ENCODE measurements at places on chromosomes 6 and 20.

DNA sequence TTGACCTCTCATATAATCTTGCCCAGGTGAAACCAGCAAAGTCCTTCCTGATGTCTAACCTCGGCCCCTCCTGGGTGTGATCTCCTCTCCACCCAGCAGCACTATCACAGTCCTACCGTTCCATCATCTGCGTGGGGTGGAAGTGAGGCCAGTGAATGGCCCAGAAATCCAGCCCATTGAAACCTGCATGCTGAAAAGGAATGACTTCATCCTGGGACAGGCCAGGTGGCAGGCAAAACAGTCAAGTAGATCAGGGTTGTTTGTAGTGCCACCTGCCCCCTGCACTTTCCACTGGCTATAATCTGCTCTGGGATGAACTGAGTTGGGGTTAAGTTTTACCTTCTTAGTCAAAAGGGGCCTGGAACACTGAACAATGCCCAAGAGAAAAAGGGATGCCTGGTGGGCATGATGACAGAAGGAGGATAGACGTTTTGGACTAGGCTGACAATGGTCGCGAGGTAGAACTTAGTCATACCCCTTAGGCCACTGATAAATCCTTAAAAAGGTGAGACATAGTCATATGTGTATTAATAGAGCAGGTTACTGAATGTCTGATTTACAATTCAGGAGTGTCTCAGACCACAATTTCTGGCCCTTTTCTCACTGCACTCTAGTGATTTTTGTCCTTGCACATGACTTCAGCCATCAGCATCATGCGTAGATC, 8.1 kb upstream of the HSP90AB1 start:
- DNase-seq = no peak

DNA sequence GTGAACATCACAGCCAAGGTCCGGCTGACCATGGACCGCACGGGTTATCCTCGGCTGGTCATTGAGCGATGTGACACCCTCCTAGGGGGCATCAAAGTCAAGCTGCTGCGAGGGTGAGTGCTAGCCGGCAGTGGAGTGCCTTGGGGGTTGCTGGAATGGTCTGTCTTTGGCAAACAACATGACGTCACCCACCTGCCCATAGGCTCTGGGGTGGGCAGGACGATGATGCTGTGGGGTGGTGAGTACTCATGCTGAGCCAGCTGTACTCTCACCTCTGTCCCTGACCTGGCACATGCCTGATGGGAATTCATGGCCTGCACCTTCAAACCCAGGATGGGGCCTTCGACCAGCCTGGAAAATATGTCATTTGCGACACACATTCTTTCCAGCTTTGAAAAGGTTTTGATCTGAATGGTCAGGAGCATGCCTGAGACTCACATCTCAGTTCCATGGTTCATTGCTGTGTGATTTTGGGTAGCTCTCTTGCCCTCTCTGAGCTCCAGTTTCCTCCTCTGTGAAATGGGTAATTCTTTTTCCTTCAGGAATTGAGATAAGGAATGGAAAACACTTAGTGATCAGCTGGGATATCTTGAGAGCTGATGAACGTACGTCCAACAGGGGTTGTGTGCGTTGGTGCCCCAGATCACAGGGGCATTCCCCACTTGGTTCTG, 6.7 kb downstream of the BPIFB4 start:
- no peak for DNase-seq

DNA sequence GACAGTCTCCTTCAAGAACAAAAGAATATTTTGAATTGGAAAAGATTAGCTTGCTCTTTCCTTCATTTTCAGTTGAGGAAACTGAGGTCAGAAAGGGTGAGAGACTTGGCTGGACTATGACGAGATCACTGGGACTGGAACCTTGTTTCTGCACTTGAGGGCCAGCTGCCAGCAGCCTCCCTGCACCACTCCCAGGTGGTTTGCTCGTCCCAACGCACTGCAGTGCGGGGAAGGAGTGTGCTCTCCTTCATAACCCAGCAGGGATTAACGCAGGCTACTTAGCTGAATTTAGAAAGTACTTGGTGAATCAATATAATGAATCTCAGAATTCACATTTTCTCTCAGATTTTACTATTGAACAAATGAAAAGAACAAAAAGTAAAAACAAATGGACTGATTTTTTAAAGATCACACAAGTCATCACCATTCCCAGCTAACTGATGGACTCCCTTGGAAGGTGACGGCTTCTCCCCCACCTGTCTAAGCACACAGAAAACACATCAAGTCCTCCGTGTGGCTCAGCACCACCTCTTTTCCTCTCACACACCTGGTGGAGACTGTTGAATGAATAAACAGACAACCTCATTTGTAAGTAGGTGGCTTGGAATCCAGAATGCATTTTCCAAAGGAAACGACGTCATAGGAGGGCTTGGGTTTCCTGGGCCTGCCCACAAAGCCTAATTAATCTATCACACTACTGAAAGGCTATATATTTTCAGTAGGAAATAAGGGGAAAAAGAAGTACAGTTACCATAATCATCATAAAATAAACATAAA, 121.0 kb downstream of the QRSL1 start:
- DNase-seq = no peak

GRCh38 chr6:63816982-63817436, 181.4 kb downstream of the PHF3 start:
- no peak for DNase-seq

DNA sequence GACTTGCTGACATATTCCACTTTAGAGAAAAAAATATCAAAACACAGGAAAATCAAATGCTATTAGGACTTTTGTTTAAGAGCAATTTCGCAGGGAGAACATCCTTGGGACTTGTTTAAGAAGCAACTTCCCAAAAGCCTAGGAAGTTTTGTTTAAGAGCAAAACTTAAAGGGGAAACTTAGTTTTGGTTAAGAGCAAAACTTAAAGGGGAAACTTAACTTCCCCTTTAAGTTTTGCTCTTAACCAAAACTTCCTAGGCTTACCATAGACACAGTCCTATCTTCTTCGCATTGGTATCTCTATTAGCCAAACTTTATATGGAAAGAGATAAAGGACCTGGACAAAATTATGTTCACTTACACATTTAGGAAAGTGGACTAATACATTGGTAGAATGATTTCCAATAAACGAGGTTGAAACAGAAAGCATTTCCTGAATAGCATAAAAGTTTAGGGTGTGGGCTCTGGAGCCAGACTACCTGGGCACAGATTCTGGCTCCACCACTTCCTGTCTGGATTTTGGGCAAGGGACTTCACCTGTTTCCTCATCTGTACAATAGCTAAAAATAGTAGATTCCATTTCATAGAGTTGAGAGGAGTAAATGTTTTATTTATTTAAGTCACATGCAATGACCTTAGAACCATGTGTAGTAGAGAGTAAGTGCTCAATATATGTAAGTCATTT, 15.7 kb downstream of the PAQR8 start:
- DNase-seq = no peak

DNA sequence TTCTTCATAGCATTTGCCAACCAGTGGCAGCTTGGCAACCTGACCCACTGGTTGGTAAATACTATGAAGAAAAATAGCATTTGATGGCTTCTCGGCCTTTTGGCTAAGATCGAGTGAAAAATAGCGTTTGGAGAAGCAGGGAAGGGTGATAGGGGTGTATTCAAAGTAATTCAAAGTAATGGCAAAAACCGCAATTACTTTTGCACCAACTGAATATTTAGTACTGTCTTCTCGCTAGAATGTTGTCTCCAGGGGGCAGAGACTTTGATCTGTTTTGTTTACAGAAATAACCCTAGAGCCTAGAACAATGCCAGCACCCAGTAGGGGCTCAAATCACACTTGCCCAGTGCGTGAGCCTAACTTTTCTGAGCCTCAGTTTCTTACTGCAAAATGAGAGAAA, 106.1 kb downstream of the CDC5L start:
- DNase-seq = no peak

DNA sequence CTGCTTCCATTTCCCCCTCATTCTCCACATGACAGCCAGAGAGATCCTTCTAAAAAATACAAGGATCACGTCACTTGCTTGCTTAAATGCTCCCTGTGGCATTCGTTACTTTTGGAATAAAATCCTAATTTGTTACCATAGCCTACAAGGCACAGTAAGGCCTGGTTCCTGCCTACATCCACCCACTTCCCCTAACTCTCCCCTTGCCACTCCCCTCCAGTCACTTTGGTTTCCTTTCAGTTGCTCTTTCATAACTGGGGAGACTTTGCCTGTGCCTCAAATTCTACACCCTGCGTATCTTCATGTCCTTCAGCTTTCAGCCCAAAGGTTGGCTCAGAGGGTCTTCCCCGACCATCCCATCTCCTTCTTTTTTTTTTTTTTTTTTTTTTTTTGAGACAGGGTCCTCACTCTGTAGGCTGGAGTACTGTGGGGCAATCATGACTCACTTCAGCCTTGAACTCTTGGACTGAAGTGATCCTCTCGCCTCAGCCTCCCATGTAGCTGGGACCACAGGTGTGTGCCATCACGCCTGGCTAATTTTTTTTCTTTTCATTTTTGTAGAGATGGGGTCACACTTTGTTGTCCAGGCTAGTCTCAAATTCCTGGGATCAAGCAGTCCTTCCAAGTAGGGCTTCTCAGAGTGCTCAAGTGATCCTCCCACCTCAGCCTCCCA, 12.5 kb downstream of the ID1 start:
- DNase-seq = no peak

Data from dorsolateral prefrontal cortex (tissue), 122 donors.